ENCODE measurements at places on chromosomes 7 and 10. TPM values are rescaled to one million over a fixed set of nuclear protein-coding genes. Genes with fewer than 3 reads are reported as not detected.

OR6B1 gene
- not detected for total RNA-seq

BBS9 gene
- total RNA-seq, result 13.5 TPM

COBL gene
- total RNA-seq, result not detected

FAM25G gene
- total RNA-seq, result not detected

POLR2J2 gene
- total RNA-seq, result 23.4 TPM

LIPM gene
- total RNA-seq, result not detected

RNF32 gene
- 4.2 TPM for total RNA-seq

GNAI1 gene
- total RNA-seq, result 4.4 TPM

RET gene
- total RNA-seq, result 0.29 TPM

MALRD1 gene
- not detected for total RNA-seq

VSTM4 gene
- 0.25 TPM for total RNA-seq

VSTM2A gene
- total RNA-seq, result not detected

GPC2 gene
- 14.2 TPM for total RNA-seq

CRPPA gene
- 0.53 TPM for total RNA-seq

MBL2 gene
- not detected for total RNA-seq

TNS3 gene
- 0.29 TPM for total RNA-seq

MEIG1 gene
- total RNA-seq, result not detected

DLX6 gene
- total RNA-seq, result not detected

MRC1 gene
- 0.14 TPM for total RNA-seq

CHST3 gene
- 0.38 TPM for total RNA-seq

MCM10 gene
- total RNA-seq, result 30.6 TPM

STEAP1B gene
- not detected for total RNA-seq

NPY4R2 gene
- not detected for total RNA-seq

GHRHR gene
- not detected for total RNA-seq

PLXNA4 gene
- total RNA-seq, result 1.1 TPM

CYP3A4 gene
- total RNA-seq, result not detected

DDC gene
- not detected for total RNA-seq

KCNH2 gene
- total RNA-seq, result 0.72 TPM

SUGCT gene
- total RNA-seq, result 1.6 TPM

CLDN3 gene
- not detected for total RNA-seq

SDK1 gene
- 6.3 TPM for total RNA-seq

FZD1 gene
- total RNA-seq, result 0.21 TPM

LRGUK gene
- 0.19 TPM for total RNA-seq

SYT15 gene
- total RNA-seq, result 1.6 TPM

PLA2G12B gene
- not detected for total RNA-seq

PON1 gene
- not detected for total RNA-seq

KCND2 gene
- not detected for total RNA-seq

ZNF488 gene
- 0.46 TPM for total RNA-seq

All from activated T-cell treated with anti-CD3 and anti-CD28 coated beads, Interleukin-2, amount 50 U/mL, for 72 hours (primary cell).